ENCODE measurements at places on chromosomes 7 and 10.

GRCh38 chr7:123499211-123499970, 35.0 kb downstream of the IQUB start:
- no peak for DNase-seq

GRCh38 chr7:149845257-149845980, 7.2 kb downstream of the ZNF862 start:
- DNase-seq: no peak

DNA sequence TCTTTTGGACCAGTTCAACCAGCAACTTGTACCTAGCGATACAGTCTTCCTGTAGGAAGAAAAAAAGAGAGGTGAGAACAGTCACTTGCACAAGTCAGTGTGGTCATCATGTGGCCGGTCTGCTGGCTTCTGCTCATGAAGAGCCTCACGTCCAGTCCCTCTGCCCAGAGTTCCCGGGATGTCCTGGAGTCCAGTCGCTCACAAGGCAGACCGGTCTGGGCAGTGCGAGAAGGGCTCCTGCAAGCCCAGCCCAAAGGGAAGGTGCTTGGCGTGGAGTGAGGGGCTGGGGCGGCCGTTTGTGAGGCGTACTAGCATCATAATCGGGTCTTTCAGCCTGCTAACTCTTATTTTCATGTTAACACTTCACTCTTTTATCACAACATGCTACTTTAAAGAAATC, 222.7 kb downstream of the MLLT10 start:
- DNase-seq: no peak

- no peak for DNase-seq
These were observed 102.0 kb downstream of the HIF1AN start for GRCh38 chr10:100637785-100638184.

- no peak for DNase-seq
These were observed 486 bp downstream of the CACNA2D1 start for GRCh38 chr7:82443036-82443546.

DNA sequence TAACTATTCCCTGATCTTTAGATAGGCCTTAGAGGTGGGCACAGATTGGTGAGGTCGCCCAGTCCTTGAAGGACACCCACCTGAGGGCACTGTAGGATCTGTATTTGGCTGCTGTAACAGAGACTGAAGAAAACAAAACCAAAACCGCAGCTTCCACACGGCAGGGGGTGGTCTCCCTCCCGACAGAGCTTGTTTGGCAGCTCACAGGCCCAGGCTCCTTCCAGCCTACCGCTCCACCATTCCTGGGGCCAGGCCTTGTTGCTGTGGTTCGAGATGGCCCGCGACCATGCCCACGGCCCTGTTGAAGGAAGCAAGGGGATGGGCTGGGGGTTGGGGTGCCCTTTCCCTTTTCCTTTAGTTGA, 30.4 kb downstream of the ZNF783 start:
- no peak for DNase-seq

- no peak for DNase-seq
These were observed 122.6 kb downstream of the FAM107B start for GRCh38 chr10:14652067-14652466.

GRCh38 chr7:34333925-34334324, 324.1 kb upstream of the NPSR1 start:
- no peak for DNase-seq

DNA sequence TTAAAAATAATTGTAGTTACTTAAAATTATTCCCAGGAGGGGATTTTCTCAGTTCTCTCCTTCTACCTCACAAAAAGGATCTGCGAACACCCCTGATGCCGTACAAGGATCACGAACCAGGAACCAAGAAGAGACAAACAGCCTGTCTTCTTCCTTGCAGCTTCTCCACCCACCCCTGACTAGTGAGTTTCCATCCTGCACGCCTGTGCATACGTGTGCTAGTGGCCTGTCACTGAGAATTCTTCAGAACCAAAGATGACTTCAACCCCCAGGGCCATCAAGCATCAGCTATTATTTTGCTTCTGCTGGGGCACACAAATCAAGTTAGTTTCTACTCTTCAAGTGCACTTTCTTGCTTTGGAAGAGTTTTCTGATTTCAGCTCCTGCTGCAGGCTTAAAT, 175.5 kb upstream of the KLF6 start:
- no peak for DNase-seq

DNA sequence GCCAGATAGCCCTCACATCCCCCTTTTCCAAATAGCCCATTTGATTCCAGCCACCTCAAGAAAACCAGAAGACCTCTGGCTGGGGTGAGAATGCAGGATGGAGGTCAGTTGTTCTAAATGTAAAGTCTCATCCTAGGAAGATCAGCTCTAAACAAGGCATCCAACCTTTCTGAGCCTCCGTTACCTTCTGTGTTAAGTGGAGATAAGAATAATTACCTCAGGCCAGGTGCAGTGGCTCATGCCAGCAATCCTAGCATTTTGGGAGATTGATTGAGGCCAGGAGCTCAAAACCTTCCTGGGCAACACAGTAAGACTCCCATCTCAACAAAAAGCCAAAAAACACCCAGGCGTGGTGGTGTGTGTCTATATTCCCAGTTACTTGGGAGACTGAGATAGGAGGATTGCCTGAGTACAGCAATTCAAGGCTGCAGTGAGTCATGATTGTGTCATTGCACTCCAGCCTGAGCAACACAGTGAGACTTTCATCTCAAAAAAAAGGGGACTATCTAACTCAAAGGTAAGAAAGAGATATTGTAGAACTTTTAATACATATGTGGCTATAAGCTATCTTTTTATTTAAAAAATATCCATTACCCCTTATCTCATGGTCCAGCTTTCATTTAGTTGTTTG, 43.5 kb downstream of the PRTFDC1 start:
- DNase-seq: no peak

GRCh38 chr10:86300399-86300925, 66.1 kb downstream of the GRID1 start:
- no peak for DNase-seq

DNA sequence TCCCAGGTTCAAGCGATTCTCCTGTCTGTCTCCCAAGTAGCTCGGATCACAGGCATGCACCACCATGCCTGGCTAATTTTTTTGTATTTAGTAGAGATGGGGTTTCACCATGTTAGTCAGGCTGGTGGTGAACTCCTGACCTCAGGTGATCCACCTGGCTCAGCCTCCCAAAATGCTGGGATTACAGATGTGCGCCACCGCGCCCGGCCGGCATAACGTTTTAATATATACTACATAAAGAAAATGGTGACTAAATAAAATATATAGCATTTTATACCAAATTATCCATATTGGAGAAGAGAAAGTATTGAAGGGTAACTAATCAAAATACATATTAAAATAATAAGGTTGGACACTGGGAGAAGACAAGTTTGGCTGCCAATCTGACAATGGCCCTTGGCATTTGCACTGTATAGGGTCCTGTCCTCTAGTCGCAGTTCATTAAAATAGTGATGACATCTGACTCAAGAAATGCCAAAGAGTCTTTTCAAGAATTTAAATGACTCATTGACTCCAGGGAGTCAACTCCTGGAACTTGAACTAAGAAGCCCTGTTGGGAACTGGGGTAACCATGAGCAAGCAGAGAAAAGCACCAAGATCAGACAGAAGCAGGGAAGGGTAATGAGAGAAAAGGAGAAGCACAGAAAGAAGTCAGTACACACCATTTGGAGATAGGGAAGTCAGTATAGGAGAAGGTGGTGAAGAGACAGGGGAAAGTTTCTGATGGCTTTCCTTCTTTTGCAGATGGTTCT, 91.1 kb downstream of the CH25H start:
- DNase-seq: no peak

DNA sequence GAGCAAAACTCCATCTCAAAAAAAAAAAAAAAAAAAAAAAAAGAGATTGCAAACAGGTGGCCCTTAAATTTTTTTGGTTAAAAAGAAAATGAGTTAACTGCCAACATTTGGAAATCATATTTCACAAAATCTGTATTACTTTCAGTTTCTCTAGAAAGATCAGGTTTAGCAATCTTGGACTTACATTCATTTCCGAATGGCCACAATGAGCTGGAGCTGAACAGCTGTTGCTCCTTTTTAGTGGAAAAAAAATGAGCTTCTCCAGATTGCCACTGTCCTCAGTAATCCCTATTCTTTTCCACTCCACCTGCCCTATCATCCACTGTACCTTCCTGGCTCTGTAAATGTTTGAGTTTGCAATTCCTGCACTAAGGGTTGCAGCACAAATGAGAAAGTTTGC, 43.6 kb downstream of the RAB11FIP2 start:
- DNase-seq: no peak

GRCh38 chr10:105259201-105259600, 618.1 kb downstream of the SORCS3 start:
- no peak for DNase-seq

DNA sequence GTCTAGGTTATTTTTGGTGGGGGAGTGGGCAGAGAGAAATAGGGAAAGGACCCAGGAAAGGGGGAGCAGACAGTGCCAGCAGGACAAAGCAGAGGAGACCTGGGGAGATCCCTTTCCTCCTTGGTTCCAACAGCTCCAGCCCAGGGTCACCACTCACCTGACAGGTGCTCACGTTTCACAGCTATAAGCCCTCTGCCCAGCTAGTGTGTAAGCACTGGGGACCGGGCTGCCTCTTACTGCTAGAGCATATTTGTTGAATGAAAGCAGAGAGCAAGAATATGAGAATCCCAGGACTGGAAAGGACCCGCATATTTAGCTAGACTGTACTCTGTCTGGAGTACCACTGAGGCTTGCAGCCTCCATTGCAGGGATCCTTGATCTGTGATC, 6.7 kb downstream of the ZCCHC24 start:
- no peak for DNase-seq

DNA sequence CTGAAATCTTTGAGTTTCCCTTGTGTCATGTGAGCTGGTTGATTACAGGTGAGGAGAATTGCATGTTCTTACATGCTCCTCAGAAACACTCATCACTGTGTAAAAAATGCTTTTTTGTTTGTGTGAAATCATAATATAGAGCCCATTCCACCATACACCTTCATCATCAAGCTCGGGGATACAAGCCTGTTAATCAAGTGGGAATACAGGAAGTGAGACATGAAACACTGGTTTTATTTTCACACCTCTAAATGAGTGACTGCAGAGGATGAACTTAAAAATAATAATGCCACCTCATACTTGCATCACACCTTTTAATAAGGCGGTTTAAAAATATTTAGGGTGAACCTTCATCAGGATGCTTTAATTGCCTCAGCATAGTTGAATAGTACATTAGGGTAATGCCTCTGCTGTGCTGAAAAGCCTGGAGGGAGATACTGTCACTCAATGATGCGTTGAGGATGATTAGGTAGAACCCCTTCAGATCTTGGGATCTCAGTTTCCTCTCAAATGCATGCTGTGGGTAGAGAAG, 164.6 kb downstream of the AUTS2 start:
- no peak for DNase-seq

DNA sequence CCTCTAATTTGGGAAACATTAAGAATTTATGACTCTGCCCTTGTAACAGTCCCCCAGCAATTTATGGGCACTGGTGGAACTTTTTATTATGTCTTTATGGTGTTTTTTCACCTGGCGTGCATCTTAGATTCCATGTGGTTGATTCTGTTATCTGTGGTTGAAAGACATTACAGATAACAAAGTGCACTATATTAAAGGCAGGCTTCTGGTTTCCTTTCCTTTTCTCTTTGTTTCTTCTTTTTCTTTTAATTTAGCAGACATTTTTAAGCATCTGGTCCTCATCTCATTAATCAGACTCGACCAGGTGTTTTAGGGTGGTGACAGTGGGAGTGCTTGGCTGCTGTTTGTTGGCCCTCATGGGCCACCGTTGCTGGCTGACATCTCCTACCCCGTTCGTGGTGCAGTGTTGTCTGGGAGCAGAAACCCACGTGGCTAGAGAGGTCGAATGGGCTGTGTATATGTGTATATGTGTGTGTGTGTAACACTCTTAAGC, 77.4 kb downstream of the LRMDA start:
- no peak for DNase-seq

DNA sequence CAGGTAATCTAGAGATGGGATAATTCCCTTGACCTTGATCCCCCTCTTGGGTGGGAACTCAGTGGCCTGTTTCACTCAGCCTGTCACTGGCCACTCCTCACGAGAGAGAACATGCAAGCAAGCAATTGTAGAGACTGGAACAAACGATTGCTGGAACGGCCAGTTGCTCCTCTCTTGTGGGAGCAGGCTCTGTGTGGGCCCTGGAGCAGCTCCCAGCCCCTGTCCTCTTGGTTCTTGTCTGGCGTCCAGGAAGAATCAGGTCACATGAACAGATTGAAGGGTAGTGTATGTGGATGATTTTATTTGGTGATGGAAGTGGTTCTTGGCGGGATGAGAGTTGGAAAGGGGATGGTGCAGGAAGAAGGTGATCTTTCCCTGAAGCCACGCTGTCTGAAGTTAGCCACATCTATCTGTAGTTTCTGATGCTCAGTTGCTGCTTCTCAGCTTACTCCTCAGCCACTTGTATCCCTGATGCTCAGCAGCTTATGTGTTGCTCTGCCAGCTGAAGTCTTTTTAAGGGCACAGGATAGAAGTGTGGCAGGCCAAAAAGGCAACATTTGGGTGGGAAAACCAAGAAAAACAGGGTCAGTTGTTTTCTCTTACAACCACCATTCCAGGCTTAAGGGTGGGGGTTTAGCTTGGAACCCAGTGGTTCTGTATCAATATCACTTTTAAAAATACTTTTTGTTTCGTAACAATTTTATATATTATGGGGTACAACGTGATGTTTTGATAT, 15.9 kb downstream of the RNF133 start:
- no peak for DNase-seq

GRCh38 chr10:75396631-75397495, 4.7 kb downstream of the ZNF503 start:
- no peak for DNase-seq

DNA sequence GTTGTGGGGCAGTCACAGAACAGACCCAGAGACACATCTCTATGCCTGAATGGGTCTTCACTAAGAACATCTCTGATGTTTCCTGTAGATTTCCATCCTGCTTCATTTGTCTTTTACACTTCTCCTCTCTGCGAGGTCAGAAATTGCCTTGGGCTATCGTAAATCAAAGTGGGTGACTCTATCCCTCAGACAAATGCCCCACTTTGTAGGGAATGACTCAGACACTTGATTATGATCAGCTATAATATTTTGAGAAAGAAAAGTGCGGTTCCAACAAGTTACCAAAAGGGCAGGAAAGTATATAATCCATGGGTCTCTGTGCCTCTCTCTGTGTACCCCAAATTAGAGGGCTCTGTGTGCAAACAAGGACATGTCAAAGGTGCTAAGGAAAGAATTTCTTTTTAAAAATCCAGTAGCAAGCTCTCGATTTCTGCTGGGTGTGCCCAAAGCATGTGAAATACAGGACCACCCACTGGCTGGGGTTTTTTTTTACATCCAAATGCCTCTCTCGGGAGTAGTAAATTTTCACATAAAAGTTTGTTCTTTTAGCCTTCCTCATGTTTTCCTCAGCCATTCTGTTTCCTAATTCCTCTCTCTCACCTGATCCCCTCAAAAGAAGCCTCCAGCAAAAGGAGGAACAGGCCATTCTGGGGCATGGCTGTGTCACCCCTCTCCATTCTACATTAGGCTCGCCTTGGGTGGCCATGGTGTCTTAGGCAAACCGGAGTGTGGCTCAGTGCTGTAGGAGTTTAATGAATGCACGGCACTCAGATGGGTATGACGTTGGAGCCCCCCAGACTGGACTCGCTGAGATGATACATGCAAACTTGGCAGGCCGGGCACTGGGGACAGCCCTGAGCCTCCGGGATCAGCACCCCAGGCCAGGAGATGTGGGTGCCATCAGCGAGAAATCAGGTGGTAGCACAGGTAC, 6.3 kb upstream of the OPN4 start:
- DNase-seq: no peak

- DNase-seq: no peak
These were observed 84.3 kb upstream of the INSIG1 start for GRCh38 chr7:155213385-155213784.

- DNase-seq: no peak
These were observed 342.4 kb downstream of the BBS9 start for GRCh38 chr7:33471636-33472242.

- DNase-seq: no peak
These were observed 21.5 kb upstream of the TMEM213 start for GRCh38 chr7:138776166-138776833.
